ENCODE measurements at places on chromosomes 12 and 14.

- DNase-seq, result no peak
These were observed 53.7 kb downstream of the GCH1 start for GRCh38 chr14:54848910-54849309.

DNA sequence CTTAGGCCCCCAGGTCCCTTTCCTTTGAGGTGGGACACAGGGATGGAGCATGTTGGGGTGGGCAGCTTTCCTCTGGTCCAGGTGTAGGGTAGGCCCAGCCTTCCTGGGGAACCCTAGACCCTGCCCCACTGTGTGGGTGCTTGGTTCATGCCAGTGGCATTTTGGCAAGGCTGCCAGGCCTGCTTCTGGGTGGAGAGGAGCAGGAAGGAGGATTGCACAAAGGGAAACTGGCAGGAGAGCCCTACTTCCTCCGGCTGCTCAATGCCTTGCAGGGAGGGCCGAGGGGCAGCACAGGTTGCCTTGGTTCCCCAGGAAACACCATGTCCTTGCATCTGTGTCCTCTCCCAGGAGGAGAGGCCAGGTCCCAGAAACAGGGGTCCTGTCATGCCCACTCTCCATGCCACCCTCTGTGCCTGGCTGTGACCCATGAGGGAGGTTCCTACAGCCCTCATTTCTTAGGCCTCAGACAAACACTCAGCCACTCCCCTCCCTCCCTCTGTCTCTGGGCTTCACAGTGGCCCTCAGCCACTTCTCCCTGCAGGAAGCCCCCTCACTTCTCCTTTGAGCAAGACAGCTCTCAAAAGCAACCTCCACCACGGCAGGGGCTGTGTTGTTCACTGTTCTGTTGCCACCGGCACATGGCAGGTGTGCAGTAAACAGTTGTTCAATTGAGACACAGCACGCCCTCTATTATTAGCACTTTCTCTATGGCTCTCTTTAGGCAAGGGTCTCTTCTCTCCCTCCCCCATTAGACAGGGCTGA, 6.8 kb upstream of the KRT80 start:
- DNase-seq, result no peak

DNA sequence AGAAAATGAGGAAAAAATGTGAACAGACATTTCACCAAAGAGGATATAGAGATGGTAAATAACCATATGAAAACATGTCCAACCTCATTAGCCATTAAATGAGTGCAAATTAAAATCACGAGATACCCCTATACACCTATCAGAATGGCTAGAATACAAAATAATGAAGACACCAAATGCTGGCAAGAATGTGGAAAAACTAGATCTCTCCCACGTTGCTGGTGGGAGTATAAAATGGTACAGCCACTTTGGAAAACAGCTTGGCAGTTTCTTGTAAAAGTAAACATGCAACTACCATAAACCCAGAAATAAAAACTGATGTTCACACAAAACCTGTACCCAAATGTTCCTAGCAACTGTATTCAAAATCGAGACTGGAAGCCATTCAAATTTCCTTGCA, 38.3 kb upstream of the TCL1B start:
- DNase-seq, result no peak

DNA sequence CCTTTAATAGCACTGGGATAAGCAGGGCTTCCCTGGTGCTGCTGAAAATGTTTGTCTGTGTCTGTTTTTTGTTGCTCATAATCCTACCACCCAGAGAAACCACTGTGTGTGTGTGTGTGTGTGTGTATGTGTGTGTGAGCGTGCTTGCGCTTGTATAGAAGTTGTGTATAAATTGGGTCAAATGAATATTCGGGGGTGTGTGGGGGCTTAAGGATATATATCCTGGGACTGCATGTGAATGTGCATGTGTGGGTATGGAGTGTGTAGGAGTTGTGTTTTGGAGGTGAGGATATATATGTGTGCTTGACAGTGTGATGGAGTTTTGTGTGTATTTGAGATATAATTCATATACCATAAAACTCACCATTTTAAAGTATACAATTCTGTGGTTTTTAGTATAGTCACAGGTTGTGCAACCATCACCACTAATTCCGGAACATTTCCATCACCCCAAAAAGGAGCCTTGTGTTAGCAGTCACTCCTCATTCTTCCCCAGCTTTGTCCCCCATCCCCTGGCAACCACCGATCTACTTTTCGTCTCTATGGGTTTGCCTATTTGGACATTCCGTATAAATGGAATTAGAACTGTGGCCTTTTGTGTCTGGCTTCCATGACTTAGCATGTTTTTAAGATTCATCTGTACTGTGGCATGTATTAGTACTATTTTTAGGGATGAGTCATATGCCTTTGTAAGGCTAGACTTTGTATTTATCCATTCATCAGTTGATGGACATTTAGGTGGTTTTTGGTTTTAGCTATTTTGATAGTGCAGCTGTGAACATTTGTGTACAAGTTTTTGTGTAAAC, 25.6 kb downstream of the TCTN1 start:
- DNase-seq, result no peak

DNA sequence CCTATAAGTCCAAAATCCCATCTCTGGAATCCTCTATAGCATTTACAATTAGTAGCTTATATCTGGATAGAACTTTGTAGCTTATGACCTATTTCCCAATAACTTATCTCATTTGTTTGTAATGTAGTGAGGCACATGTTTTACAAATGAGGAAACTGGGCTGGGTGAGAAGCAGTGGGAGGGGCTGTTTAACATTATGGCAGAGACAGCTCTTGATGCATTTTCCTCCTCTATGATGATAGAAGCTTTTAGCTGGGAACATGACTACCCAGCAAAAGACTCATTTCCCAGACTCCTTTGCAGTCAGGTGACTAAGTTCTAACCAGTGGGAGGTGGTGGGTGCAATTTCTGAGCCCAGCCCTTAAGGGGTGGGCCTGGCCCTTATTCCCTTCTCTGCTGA, 179.7 kb downstream of the TTC8 start:
- no peak for DNase-seq

GRCh38 chr14:29755311-29756018, 172.2 kb downstream of the PRKD1 start:
- no peak for DNase-seq

- DNase-seq, result no peak
These were observed 13.5 kb downstream of the HECTD1 start for GRCh38 chr14:31194095-31194494.

GRCh38 chr12:64631197-64631596, 20.9 kb downstream of the RASSF3 start:
- no peak for DNase-seq

DNA sequence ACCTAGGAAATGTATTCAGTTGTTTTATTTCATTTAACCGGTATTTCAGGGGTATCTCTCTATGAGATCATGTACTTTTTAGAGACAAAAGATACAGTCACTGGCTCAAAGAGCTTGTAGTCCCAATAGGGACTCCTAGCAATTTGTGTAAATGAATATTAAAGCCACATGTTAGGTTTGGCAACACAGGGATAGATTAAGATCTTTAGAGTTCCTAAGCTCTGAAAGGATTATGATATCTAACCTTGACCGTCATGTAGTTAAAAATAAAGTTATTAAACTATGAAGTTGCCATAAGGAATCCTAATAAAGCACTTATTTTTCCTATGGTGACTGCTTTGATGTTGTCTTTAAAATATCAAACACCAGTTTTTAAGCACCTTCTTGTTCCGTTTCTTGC, 100.4 kb upstream of the FGD4 start:
- DNase-seq, result no peak

GRCh38 chr12:131333621-131334440, 377.1 kb upstream of the SFSWAP start:
- no peak for DNase-seq

DNA sequence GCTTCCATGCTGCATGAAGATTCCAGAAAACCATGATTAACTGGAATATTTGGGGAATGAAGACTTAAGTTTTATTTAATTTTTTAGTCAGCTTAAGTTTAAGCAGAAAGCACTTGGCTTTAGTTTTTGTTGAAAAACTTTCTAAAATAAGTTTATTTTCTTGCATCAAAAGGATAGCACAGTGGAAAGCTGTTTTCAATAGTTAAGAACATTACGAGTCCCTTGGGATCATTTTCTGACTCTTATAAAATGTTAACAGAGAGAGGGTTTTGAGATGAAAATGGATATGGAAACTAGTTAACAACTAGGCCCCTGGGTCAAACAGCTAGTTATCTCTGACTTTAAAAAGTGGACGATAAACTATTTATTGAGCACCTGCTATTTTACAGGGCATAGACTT, 181.9 kb upstream of the SLC38A2 start:
- DNase-seq, result no peak

DNA sequence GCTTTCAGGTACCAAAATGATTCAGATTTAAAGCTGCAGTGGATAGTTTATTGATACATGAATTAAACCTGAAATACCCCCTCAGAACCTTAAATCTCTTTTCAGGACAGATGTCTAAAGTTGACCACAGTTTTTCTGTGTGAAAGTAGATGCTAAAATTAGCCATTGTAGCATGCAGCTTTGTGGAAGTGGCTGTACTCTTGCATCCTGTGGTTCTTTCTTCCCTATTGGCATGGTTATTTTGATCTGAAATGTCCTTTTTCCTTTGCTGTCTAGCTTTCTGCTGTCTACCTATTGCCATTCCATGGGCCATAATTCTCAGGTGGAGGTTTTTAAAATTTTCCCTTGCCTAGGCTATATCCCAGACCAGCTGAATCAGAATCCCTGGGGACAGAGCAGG, 455.6 kb downstream of the ZFP36L1 start:
- DNase-seq, result no peak

GRCh38 chr12:107385509-107385908, 292.2 kb upstream of the CRY1 start:
- no peak for DNase-seq

- DNase-seq, result peak; percentile 14
These were observed 1180.6 kb downstream of the VRK1 start for GRCh38 chr14:97977651-97978261.

Measured in activated naive CD4-positive, alpha-beta T cell (primary cell).